ENCODE measurements at places on chromosomes 4 and X. TPM values are rescaled to one million over a fixed set of nuclear protein-coding genes. Genes with fewer than 3 reads are reported as not detected.

Gene AFM
- not detected for total RNA-seq

Gene ZIC3
- total RNA-seq, result not detected

Gene ITM2A
- total RNA-seq, result 97.8 TPM

Gene GPR143
- total RNA-seq, result not detected

Gene MCF2
- 0.84 TPM for total RNA-seq

Data from activated T-helper 17 cell treated with anti-CD3 and anti-CD28 coated beads, Interleukin-2, amount 50 U/mL, for 72 hours (primary cell).